ENCODE measurements at places on chromosomes 11 and 22.
A peak's percentile ranks its signal among the peaks of the same experiment; 100 is the strongest.

- DNase-seq: no peak
These were observed 26.4 kb upstream of the ADORA2A start for GRCh38 chr22:24400726-24401596.

DNA sequence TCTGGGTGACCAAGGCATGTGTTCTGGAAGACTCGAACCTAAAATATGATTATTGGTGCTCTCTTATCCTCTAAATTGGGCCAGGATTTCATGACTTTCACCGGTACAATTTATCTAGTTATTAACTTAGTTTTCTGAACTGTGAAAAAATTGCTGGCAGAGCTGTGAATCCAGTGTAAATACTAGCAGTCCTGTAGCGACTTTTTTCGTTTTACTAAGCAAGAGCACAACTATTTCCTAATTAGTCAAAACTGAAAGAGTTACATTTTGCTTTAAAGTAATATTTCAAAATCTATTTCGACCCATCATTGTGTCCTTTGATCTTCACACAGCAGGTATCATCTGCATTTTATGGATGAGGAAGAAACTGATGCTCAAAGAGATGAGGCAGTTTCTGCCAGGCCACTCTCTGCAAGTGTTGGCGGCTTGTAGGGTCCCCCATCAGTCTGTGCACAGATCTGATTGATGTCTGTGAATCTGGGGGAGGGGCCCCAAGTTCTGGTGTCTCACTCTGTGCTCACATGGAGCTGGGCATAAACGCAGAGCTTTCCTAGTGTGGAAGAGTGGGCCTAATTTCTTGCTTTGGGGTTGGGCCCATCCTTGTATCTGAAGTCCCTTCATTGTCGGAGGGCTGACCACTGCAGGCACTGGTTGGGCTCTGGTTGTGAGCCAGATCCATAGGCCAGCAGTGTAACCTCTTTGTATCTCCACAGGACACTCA is 1.4 kb upstream of the TRMT2A start:
- DNase-seq: no peak

DNA sequence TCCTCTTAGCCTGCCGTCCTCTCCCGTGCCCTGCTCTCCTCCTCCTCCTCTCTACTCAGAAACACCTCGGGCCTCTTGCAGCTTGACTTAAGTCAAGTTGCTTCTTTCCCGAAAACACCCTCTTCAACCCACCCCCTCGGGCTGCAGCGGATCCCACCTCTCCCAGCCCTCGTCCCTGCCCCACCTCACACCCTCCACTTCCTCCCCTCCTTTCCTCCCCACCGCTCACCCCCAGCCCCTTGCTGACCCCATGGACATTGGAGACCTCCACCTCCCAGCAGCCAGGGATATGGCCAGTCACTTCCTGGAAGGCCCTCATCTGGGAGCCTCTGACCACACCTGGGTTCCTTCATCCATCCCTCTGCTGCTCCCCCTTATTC is 8.5 kb upstream of the CYTH4 start:
- DNase-seq: no peak

DNA sequence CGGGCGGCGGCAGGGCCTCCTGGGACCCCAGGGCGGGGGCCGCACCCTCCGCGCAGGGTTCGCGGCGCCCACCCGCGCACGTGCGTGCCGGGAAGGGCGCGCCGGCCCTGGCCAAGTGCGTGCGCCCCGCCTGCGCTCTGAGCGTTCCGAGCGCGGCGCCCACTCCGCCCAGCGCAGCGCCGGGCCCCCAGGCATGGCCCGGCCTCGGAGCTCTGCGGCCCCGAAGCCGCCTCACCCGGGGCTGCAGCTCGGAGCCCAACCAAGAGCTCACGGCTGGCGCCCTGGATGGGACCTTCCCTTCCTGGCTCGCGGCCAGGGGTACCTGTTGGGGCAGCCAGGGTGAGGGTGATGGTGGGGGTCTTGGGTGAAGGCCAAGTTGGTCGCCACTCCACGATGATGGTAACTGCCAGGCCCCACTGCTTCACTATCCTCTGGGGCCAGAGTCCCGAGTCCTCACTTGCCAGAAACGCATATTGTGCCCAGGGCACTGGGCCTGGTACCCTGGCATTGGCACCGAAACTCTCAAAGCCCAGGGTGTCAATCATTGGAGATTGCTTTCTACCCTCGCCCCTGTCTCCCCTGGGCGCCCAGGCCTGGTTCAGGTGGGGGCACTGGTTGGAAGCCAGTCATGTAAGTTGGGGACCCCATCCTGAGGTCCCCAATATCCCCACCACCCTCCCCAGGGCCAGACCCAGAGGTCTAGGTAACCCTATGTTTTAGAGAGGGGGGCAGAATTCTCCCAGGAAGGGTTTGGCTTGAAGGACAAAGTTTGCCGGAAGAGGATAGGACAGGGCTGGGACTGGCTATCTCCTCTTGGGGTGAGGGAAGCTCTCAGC is 882 bp downstream of the ANO1 start:
- peak; percentile 10 for DNase-seq
